ENCODE measurements at places on chromosomes 7 and 10.

- no peak for DNase-seq
These were observed 825 bp downstream of the RAB11FIP2 start for GRCh38 chr10:118045837-118046394.

GRCh38 chr7:70799841-70800405 is 332.0 kb upstream of the GALNT17 start:
- DNase-seq = no peak

DNA sequence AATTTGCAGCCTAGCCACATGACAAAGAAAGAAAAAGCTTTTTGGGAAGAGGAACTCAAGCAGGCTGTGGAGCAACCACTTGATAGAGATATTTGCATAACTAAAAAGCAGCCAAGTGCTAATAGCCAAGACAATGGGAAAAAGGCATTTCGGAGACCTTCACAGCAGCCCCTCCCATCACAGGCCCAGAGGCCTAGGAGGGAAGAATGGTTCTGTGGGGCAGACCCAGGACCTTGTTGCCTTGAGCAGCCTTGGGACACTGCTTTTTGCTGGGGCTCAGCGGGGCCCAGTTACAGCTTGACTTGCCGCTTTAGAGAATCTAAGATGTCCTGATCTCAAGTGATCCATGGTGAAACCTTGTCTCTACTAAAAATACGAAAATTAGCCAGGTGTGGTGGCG is 38.5 kb downstream of the FAM149B1 start:
- DNase-seq = no peak

DNA sequence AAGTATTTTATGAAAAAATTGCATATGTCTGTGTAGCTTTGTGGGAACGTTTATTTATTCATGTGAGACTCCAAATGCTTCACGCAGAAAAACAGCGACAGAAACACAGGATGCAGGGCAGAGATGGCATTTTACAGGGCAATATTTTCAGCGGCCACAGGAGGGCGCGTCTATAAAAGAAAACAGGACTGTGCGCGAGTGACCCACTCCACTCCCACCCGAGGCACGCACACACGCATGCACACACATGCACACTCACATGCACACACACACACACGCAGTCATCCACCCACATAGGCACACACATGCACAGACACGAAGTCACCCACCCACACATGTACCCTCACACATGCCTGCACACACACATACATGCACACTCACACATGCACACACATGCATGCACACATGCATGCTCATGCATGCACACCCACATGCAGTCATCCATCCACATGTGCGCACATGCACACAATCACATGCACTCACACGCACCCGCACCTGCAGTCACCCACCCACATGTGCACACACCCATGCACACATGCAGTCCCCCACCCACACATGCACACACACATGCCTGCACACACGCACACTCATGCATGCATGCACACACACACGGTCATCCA is 96.3 kb downstream of the DNAJB6 start:
- DNase-seq = no peak

- no peak for DNase-seq
These were observed 300.8 kb downstream of the PARD3 start for GRCh38 chr10:34514290-34514689.

- no peak for DNase-seq
These were observed 90.7 kb downstream of the LRRC4 start for GRCh38 chr7:127940381-127941160.

- no peak for DNase-seq
These were observed 55.9 kb downstream of the FAM204A start for GRCh38 chr10:118286051-118286838.

DNA sequence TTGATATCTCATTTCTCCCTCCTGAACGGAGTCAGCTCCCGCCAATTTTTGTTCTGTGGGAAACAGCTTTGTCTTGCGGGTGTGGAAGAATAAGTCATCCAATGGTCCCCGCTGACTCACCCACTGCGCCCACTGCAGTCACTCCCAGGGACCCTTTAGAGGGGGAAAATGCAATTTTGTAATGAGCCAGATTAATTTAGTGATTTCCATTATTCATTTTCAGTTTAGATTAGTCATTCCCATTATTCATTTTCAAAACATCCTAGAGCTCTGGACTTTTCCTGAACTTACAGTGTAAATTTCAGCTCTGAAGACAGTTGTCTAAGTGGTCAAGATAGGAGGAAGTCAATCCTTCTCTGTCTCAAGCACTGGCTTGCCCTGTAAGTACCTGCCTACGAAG is 154.9 kb upstream of the TMEM72 start:
- no peak for DNase-seq

DNA sequence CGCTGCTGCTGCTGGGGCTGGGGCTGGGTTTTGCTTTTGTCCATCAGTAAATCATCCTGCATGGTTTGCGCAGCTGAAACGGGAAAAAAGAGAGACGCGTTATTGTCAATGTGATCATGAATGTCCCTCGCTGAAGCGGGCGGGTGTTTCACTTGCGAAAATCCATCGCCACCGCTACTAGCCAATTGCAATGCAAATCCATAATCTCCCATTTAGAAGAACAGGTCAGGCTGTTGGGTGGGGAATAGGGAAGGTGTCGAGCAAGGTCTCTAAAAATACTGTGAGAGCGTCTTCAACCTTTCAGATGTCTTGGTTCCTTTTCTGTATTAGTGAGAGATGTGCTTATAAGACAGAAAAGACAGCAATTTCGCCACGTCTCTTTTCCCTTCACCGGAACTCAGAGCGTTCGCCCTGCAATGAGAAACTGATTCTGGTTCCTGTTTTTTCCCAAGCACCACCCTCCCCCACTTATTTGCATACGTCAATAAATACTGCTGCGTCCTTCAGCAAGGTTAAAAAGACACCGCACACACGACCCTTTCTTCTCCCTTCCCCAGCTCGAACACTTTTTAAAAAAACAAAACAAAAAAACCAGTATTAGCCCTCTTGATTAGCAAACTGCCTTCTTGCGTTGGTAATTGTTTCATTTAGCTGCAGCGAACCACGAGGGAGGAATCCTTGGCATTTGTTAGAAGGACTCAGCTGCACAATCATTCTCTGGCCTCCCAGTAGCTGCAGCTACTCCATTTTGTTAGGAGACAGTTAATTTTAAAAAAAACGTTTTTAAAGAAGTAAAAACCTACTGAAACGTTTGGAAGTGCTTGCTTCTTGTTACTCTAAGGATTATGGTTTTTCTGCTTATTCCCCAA is 50.4 kb downstream of the CPEB3 start:
- no peak for DNase-seq

DNA sequence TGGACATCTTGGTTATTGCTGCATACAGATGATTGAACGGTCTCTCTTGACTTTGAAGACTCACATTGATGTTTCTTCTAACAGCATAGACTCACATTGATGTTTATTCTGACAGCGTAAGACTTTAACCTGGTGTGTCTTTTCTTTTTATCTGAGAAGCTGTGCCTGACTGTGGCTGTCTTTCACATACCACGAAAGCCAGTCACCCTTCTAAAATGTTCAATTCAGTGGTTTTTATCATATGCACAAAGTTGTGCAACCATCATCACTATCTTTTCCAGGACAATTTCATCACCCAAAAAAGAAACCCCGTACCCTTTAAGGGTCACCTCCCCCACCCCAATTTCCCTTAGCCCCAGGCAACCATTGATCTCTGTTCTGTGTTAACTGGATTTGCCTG is 24.7 kb downstream of the CELF2 start:
- no peak for DNase-seq
